ENCODE measurements at places on chromosomes 1 and 21. TPM values are rescaled to one million over a fixed set of nuclear protein-coding genes. Genes with fewer than 3 reads are reported as not detected.

GRCh38 chr1:59688976-59689375 lies 125.8 kb upstream of the HOOK1 start:
- H3K4me1 ChIP-seq, result peaks cover 30% of the 10 kb centered on the region
- peaks cover 6% of the 10 kb centered on the region for H3K36me3 ChIP-seq
- DNase-seq, result no peak
- H3K4me3 ChIP-seq, result no peak overlapping the region
- no peaks in the 10 kb centered on the region for H3K27me3 ChIP-seq

GRCh38 chr1:237429252-237429651 lies 387.3 kb downstream of the RYR2 start:
- no peak overlapping the region for H3K27ac ChIP-seq
- no peaks in the 10 kb centered on the region for H3K27me3 ChIP-seq
- no peaks in the 10 kb centered on the region for H3K36me3 ChIP-seq
- DNase-seq, result no peak
- H3K4me3 ChIP-seq, result no peak overlapping the region

DNA sequence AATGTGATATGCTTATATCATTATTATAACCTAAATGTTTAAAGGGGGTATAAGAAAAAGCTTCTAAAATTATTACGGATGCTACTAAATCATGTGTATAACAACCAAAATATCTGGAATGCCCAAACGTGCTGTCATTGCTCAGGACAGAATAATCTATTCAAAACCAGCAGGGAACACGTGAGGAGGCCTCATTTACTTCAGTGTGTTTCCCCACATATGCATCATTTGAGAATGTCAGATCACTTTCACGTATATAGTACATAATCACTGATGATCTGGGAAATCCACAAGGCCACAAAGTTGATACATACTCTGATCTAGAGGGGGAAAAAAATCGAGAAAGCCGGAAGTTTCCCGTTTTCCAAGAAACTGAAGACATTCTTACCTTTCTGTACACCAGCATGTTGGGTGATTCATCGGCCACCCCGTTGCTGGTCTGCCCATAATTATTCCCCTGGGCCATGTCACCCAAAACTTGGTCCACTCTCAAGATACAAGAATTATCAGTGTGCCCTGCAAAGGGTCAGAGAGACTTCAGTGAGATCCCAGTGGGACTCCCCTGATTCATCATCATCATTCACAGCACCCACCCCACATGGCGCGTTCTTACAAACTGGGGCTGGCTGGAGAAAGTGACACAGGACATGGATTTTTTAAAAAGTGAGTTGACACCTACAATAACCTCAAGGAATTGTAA lies 1.5 kb downstream of the RGS7 start:
- peaks cover 11% of the 10 kb centered on the region for H3K27me3 ChIP-seq
- peaks cover 9% of the 10 kb centered on the region for H3K4me1 ChIP-seq
- DNase-seq, result no peak
- no peaks in the 10 kb centered on the region for H3K36me3 ChIP-seq
- H3K27ac ChIP-seq, result no peak overlapping the region

DNA sequence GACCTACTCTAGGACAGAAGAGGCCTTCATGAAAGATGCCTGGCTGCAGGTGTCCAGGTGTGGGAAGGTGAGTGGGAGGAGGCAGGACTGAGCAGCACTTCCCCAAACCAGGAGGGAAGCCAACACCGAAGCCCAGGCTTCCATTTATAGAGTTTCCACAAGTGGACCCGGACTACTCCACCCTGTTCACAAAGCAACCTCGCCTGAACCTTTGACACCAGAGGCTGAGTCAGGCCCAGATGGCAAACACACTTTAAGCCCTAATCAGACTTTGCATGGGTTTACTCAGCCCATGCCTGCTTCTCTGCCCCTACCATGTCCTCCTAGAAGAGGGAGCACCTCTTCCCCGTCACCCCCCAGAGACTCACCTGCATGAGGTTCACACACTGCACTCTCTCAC lies 14.0 kb downstream of the PRR9 start:
- no peak for DNase-seq
- peaks cover 4% of the 10 kb centered on the region for H3K27me3 ChIP-seq
- H3K27ac ChIP-seq, result no peak overlapping the region
- H3K36me3 ChIP-seq, result no peaks in the 10 kb centered on the region
- no peak overlapping the region for H3K4me3 ChIP-seq

GRCh38 chr1:245158913-245159312 lies 4.1 kb downstream of the KIF26B start:
- H3K27ac ChIP-seq, result no peak overlapping the region
- H3K4me1 ChIP-seq, result peaks cover 8% of the 10 kb centered on the region
- peaks cover 20% of the 10 kb centered on the region for H3K36me3 ChIP-seq
- no peaks in the 10 kb centered on the region for H3K27me3 ChIP-seq
- H3K4me3 ChIP-seq, result no peak overlapping the region

The INTS11 gene
- total RNA-seq, result 69.9 TPM
